Activated gamma-delta T cell treated with Interleukin-2 at 50 U/mL for 16 hours (primary cell): ENCODE measurements at places on chromosomes 16 and 17.
A peak's percentile ranks its signal among the peaks of the same experiment; 100 is the strongest.

GRCh38 chr17:9150446-9151090 lies 129.3 kb downstream of the NTN1 start:
- no peak for DNase-seq

DNA sequence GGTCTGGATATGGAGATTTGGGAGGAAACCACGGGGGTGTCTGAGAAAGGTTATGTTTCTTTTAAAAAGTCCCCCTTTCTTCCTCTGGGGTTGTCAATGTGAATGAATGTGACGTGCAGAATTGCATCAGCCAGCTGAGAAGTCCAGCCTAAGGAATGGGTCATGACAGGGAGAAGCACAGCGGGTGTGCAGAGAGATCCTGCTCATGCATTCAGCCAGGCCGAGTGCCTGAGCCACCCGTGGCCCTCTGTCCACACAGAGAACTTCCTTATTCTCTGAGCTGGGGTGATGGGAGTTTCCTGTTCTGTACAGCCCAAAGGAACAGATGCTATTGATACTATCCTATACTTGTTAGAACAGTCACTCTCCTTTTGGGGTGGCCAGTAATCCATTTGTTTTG lies 117.9 kb downstream of the CPPED1 start:
- no peak for DNase-seq

DNA sequence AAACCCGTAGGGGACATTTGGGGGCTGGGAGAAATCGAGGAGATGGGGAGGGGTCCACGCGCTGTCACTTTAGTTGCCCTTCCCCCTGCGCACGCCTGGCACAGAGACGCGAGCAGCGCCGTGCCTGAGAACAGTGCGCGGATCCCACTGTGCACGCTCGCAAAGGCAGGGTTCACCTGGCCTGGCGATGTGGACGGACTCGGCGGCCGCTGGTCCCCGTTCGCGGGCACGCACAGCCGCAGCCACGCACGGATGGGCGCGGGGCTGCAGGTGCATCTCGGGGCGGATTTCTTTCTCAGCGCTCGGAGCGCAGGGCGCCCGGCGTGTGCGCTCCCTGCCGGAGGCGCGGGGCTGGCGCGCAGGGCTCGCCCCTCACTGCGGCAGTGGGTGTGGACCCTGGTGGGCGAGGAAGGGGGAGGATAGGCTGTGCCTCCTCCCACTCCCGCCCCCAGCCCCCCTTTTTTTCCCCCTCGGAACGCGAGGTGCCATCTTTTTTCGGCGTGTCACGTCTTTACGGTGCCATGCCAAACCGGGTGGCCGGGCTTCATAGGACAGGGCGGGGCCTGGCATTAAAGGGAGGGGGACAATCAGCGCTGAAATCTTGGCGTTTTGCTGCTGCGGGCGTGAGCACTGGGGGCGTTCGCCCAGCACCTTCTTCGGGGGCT lies 1.1 kb downstream of the MAPT start:
- DNase-seq: no peak

- no peak for DNase-seq
These were observed 2.2 kb upstream of the C17orf58 start for GRCh38 chr17:67998466-67998865.

DNA sequence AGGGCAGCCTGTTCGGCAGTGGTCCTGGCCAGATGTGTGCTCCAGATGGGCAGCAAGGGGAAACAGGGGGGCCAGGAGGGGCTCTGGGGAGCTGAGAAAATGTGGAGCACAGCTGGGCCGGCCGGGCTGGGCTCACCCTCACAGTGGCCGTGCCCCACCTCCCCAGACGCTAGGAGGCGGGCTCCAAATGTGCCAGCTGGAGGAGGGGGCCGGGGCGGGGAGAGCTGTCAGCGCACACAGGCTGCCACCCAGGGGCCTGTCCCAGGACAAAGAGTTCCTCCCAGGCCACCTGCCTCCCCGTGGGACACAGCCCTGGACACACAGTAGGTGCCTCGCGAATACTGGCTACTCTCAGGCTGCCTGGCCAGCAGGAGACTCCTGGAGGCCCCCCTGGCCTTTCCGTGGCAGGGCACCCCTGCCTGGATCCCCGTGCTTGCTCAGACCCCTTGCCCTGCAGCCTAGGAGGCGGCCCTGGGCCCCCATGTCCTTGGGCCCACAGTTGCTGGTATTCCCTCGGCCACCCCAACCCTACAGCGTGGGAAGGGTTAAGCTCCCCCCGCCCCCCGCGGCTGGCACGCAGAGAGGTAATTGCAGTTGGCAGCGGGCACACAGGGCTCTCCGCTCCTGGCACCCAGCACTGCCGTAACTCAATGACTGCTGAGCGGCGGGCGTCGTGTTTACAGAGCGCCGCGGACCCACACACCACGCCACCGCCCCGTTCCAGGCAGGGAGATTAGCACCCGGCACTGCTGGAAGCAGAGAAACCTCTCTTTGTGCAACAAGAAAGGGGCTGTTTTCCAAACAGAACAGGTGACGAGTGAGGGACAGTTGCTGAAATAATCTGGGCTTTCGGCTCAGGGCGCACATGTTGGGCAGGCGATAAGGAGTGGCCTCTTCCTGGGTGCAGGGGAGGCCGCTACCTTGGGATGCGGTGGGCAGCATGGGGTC lies 32.2 kb downstream of the BAHCC1 start:
- DNase-seq: no peak

GRCh38 chr16:15043344-15043743 lies 12.5 kb downstream of the NTAN1 start:
- no peak for DNase-seq

GRCh38 chr16:23895052-23895451 lies 59.3 kb downstream of the PRKCB start:
- DNase-seq: no peak

DNA sequence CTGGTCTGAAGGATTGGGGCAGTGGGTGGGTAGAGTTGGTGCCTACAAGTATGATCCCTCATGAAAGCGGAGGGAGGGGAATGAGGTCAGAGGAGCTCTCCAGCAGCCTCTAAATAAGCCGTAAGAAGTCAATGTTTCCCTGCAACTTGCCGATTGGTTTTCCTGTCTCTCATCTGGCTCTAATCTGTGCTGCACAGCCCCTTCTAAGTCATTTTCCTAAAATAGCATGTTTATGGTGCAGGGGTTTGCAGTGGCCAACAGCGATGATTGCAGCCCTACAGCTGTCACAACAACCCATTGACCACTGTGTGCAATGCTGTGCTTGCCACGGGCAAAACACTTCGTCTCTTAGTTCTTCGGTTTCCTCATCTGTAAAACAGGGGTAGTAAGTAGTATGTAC lies 189.2 kb downstream of the PRKCB start:
- no peak for DNase-seq

GRCh38 chr17:78023042-78023441 lies 64.5 kb downstream of the TNRC6C start:
- DNase-seq: no peak

- no peak for DNase-seq
These were observed 34.9 kb downstream of the USP31 start for GRCh38 chr16:23114131-23114904.

DNA sequence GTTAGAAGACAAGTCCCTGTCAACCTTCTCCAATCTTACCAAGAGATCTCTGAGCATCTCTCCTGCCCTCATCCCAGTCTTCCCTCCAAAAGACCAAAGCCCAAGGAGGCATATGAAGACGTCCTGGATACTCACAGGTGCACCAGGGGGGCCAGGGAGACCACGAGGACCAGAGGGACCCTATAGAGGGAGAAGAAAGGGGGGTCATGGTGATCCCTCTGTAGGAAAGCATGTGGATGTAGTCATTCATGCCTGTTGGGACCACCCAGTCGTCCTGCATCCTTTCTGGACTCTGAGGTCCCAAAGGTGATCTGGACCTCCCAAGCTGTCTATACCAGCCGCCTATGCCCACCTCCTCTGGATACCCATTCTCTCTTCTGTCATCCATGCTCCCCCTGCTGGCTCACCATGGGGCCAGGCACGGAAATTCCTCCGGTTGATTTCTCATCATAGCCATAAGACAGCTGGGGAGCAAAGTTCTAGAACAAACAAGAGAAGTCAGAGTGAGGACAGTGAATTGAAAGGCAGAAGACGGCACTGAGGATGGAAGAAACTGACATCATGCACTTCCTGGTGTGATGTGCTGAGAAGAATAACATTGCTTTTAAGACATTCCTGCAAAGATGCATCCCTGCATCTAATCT lies 3.3 kb downstream of the COL1A1 start:
- peak; percentile 50 for DNase-seq

DNA sequence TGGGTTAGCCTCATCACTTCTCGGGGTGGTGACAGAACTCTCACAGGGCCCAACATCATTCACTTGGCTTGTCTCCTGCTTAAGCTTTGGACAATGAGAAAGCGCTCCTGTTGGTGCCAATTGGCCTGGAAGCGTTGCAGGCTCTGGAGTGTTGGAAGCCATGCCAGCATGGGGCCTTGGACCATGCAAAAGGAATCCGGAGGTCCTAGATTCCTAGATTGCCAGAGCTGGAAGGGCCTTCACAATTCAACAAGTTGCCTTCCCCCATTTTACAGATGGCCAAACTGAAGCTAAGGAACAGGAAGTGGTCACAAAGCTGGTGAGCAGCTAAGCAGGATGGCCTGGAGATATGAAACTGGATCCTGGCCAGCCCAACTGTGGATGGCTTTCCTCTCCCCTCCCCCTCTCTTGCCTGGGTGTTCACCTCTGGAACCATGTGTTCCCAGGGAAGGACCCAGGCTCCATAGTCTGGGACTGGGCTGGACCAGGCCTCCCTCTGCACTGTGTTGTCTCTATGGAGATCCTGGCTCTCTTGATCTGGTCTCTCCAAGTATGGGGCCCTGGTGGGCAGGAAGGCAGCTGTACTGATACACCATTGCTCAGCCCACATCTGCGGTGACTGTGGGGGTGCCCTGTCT lies 6.0 kb upstream of the IGFBP4 start:
- no peak for DNase-seq

- no peak for DNase-seq
These were observed at the start of gene NPB for GRCh38 chr17:81902023-81902652. Gene NPB, plus strand, starts transcription at chr17:81902238. Its CDS starts 40 bp downstream, at chr17:81902278.

- peak; percentile 58 for DNase-seq
These were observed at the start of gene MLKL for GRCh38 chr16:74700438-74701225. Gene MLKL, minus strand, starts transcription at chr16:74700862. Its CDS starts 5,105 bp downstream, at chr16:74695757.

GRCh38 chr16:24936151-24936550 lies 79.0 kb downstream of the ARHGAP17 start:
- no peak for DNase-seq

DNA sequence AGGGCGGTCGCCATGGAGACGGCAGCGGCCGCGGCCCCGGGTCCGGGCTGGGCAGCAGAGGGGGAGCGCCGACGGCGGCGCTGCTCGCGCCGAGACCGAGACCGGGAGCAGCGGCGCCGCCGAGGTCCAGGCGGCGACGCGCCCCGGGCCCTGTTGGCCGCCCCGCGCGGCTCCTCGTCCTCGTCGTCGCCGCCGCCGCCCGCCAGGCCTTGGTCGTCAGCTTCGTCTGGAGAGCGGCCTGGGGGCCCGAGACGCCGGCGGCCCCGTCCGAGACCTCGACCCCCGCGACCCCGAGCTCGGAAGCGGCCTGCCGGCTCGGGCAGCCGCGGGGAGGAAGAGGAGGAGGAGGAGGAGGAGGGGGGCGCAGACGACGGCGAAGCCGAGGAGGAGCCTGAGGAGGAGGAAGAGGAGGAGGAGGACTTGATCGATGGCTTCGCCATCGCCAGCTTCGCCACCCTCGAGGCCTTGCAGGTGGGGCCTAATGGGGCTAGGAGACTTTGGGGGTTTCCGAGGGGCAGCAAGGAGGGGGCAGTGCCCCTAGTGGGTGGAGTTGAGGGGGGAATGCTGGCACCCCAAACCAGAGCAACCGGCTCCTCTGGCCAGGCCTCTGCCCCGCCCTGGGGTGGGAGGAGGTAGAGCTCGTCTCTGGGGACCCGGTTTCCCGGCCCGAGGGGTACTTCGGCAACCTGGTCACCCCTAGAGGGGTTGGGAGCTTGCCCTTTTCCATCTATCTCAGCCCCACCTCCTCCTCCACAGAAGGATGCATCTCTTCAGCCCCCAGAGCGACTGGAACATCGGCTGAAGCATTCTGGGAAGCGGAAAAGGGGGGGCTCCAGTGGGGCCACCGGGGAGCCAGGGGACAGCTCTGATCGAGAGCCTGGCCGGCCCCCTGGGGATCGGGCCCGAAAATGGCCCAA lies 1.5 kb downstream of the FBRS start:
- peak; percentile 50 for DNase-seq

DNA sequence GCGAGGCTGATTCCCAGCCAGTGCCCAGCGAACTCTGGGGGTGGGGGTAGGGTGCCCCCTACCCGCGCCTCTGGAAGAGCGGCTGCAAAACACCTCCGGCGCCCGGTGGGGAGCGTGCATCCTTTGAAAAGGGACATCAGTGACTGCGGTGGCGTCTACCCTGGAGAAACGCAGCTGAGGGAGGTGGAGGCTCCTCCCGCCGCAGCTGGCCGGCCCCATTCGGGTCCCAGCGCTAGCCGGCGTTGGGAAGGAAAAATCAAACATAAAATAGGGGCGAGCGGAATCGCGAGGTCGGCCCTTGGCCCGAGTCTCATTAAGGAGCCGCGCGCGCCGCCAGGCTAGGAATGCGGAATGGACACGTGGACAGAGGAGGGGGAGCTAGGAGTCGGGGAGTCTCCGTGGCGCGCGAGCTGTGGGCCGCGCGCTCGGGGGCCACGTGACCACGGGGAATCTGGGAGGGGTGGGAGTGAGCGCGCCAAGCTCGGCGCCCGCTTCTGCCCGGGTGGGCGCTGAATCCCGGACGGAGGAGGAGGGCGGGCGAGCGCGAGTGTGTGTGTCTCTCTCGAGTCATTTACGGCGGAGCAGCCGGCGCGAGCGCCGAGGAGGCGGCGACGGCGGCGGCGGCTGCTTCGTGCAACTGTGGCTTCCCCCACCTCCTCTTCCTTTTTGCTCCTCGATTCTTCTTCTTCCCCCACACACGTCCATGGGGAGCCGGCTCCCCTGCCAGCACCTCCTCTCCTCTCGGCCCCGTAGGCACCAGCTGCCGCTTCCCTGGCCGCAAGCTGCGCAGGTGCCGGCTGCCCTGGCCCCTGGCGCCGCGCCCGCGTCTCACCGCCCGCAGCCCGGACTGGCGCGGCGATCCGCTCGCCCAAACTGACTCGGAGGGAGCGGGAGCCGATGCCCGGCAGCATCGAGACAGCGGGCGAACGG lies at the start of gene TMEM132E:
TSS of gene TMEM132E (plus strand) at position 566 of the 930 bp plus-strand sequence. CDS start 1,495 bp downstream, outside the sequence.
- DNase-seq: no peak

- no peak for DNase-seq
These were observed 414.1 kb downstream of the XYLT1 start for GRCh38 chr16:17056666-17057065.
